Activated naive CD4-positive, alpha-beta T cell treated with Interleukin-2 at 50 U/mL for 16 hours (primary cell): ENCODE measurements at places on chromosomes 7 and 10.

- no peak for DNase-seq
Observed at GRCh38 chr10:70032667-70033289, 19.9 kb upstream of the MACROH2A2 start.

- DNase-seq, result no peak
Observed at GRCh38 chr7:134905375-134905774, 80.9 kb upstream of the AGBL3 start.

- DNase-seq, result no peak
Observed at GRCh38 chr7:117979954-117980497, 106.8 kb upstream of the CTTNBP2 start.

DNA sequence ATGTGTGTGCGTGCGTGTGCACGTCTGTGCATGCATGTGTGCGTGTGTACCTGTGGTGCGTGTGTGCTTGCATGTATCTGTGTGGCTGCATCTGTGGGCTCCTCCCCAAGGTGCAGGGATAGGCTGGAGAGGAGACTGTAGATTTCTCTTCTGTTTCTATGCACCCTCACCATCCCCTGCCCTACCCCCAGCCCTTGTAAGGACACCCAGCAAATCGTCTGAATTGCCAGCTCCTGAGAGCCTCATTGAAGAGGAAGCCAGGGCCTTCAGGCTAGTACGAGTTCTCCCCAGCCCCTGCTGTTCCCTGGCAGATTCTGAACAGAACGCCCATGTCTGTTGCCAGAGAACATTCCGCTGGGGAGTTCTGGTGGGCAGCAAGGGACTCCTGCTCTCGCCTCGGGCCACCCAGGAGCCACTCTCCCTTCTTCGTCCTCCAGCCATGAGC, 17.0 kb upstream of the TRIM8 start:
- no peak for DNase-seq
